ENCODE measurements at places on chromosomes 6 and 20. TPM values are rescaled to one million over a fixed set of nuclear protein-coding genes. Genes with fewer than 3 reads are reported as not detected.
A peak's percentile ranks its signal among the peaks of the same experiment; 100 is the strongest.

The PXDC1 gene
- 85.4 TPM for total RNA-seq

The NRSN1 gene
- not detected for total RNA-seq

DNA sequence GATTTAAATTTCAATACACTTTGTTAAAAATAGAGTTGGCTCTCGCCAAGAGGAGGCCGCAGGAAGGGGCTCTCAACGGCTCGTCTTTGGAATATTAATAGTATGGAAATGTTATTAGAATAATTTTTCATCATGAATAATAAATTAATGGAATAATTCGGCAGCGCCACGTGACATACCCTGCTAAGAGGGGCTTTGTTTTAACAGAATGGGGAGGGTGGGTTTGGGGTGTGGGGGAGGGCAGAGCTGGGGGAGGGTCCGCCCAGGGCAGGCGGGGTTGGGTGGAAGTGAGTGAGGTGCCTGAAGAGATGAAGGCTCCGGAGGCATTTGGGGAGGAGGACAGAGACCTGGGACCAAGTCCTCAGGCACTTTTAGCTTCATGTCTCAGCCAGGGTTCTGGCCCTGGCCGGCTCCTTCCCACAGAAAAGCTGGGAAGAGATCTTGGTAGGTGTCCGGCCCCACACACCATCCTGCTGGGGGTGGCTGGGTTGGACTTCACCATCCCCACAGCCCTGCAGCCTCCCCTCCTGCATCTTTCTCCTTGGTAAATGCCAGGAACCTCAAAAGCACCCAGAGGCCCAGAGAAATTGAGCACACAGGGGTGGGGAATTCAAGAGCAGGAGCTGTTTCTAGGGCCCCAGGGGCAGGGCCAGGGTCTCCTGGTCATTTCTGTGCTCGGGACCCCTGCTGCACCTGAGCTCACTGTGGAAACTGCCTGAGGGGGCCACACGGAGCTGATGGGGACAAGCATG lies 93.6 kb upstream of the BHLHE23 start:
- DNase-seq: peak; percentile 5

- DNase-seq: no peak
These were observed 576.3 kb downstream of the RNF144B start for GRCh38 chr6:18963439-18963838.
